ENCODE measurements at places on chromosomes 13 and 19. TPM values are rescaled to one million over a fixed set of nuclear protein-coding genes. Genes with fewer than 3 reads are reported as not detected.

The KIR3DL1 gene
- not detected for total RNA-seq

The FXYD1 gene
- total RNA-seq, result 26.9 TPM

The ZNF567 gene
- total RNA-seq, result 22.9 TPM

The DPF1 gene
- total RNA-seq, result 1.1 TPM

The TNFSF13B gene
- total RNA-seq, result 6.9 TPM

The TJP3 gene
- 3.1 TPM for total RNA-seq

The ZNF837 gene
- 1.5 TPM for total RNA-seq

The ZNF382 gene
- total RNA-seq, result 30.3 TPM

The ZNF714 gene
- total RNA-seq, result 18.1 TPM

The WDR88 gene
- total RNA-seq, result not detected

The CATSPERD gene
- not detected for total RNA-seq

The IL17D gene
- total RNA-seq, result 6.8 TPM

The CBLC gene
- 4.7 TPM for total RNA-seq

The ZNF558 gene
- 36.0 TPM for total RNA-seq

The LGALS14 gene
- total RNA-seq, result not detected

The KLK7 gene
- total RNA-seq, result 0.32 TPM

The MAN2B1 gene
- total RNA-seq, result 31.1 TPM

The CGB3 gene
- not detected for total RNA-seq

The SHISA7 gene
- 0.16 TPM for total RNA-seq

The RAB4B gene
- total RNA-seq, result 2.7 TPM

The ZNF587 gene
- total RNA-seq, result 45.4 TPM

The POGLUT2 gene
- total RNA-seq, result 35.5 TPM

The GAPDHS gene
- not detected for total RNA-seq

The SLC17A7 gene
- 0.85 TPM for total RNA-seq

The PGLYRP1 gene
- total RNA-seq, result not detected

The ARHGAP45 gene
- 5.7 TPM for total RNA-seq

The SERP2 gene
- total RNA-seq, result 2.6 TPM

The ZMYM5 gene
- 41.0 TPM for total RNA-seq

The UQCRFS1 gene
- 21.7 TPM for total RNA-seq

The DACT3 gene
- total RNA-seq, result 20.0 TPM

The ZNF587B gene
- total RNA-seq, result 29.1 TPM

The CPAMD8 gene
- total RNA-seq, result 11.3 TPM

The OR7A10 gene
- not detected for total RNA-seq

The PRODH2 gene
- not detected for total RNA-seq

The SELENOV gene
- total RNA-seq, result 0.37 TPM

The S1PR5 gene
- 3.2 TPM for total RNA-seq

All from urinary bladder (tissue), 4 donors.